Pancreas (tissue), 10 donors: ENCODE measurements at places on chromosomes 1 and 21.

DNA sequence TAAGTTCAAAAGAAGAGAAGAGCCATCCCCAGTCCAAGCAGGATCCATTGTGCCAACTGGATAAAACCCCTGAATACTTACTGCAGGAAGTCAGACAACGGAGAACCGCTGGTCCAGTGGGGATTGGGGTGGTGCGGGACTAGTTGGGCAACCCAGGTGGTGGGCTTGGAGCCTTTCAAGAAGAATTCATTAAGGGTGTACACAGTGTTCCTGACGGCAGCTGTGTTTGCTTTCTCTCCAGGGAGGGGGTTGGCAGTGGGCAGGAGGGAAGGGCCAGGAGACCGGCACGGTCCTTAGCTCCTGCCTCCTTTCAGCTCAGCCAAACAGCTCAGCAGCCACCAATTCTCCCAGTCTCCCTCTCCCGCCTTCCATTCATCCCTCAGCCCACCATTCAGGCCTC, 7.1 kb upstream of the CDK18 start:
- H3K27me3 ChIP-seq, result no peaks in the 10 kb centered on the region
- no peaks in the 10 kb centered on the region for H3K4me1 ChIP-seq
- no peak overlapping the region for H3K27ac ChIP-seq
- no peak overlapping the region for H3K4me3 ChIP-seq
- no peaks in the 10 kb centered on the region for H3K36me3 ChIP-seq

GRCh38 chr1:243791586-243792267, 58.3 kb downstream of the AKT3 start:
- no peaks in the 10 kb centered on the region for H3K27me3 ChIP-seq
- peaks cover 8% of the 10 kb centered on the region for H3K4me1 ChIP-seq
- no peak overlapping the region for H3K27ac ChIP-seq
- H3K4me3 ChIP-seq, result no peak overlapping the region
- no peak for DNase-seq

DNA sequence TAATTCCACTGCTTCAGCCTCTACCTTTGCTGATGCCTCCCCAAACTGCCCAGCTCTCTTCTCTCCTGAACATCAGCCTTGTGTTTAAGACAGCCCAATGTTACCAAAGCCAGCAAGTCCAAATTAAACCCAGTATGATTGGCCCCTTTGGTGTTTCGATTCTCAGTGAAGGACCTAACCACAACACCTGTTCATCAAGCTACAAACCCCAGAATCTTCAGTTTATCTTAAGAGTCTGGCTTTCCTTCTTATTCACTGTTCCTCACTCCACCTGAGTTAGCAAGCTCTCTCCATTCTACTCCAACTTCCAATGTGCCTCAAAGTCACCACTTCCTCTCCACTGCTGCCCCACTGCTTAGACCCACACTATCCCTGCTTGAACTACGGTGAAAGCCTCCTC, 25.5 kb upstream of the ITPKB start:
- DNase-seq, result no peak
- H3K27ac ChIP-seq, result no peak overlapping the region
- no peaks in the 10 kb centered on the region for H3K36me3 ChIP-seq
- no peak overlapping the region for H3K4me3 ChIP-seq
- no peaks in the 10 kb centered on the region for H3K4me1 ChIP-seq
- no peaks in the 10 kb centered on the region for H3K27me3 ChIP-seq

DNA sequence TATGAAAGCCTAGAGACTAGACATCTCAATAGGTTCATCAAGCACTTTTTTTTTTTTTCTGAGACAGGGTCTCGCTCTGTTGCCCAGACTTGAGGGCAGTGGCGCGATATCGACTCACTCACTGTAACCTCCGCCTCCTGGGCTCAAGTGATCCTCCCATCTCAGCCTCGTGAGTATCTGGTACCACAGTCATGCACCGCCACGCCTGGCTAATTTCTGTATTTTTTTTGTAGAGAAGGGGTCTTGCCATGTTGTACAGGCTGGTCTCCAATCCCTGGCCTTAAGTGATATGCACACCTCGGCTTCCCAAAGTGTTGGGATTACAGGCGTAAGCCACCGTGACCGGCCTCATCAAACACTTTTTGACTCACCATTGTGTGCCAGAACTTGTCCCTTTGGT, 613 bp upstream of the GPATCH4 start:
- H3K27me3 ChIP-seq, result no peaks in the 10 kb centered on the region
- peak; percentile 38 for DNase-seq
- H3K36me3 ChIP-seq, result no peaks in the 10 kb centered on the region
- H3K27ac ChIP-seq, result peak overlapping the region; percentile 28
